ENCODE measurements at places on chromosomes 16 and 17.

DNA sequence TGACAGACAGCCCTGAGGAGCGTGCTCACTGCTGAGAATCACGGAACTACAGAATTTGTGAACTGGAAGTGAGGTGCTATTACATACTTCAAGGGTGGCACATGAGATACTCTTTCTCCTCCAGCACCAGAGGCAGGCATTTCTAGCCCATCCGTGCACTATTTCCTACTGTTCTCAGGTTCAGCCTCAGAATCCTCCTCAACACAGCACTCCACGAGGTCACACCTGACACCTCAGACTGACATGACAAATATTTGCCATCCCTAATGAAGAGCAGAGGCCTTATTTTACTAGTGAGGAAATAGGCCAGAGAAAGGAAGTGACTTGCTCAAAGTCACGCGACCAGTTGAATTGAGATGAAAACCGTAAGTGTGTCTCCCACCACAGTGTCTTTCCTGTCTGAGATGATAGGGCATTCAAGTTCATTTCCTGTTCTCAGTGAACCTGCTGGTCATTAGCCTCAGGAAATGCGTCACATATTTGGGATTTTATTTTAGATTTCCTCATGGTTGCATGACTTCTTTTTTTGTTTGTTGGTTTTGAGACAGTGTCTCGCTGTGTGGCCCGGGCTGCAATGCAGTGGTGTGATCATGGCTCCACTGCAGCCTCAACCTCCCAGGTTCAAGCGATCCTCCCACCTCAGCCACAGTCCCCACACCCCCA, 23.6 kb downstream of the SEZ6 start:
- DNase-seq = peak; percentile 78

GRCh38 chr17:66241839-66242238, 12.6 kb upstream of the APOH start:
- no peak for DNase-seq

DNA sequence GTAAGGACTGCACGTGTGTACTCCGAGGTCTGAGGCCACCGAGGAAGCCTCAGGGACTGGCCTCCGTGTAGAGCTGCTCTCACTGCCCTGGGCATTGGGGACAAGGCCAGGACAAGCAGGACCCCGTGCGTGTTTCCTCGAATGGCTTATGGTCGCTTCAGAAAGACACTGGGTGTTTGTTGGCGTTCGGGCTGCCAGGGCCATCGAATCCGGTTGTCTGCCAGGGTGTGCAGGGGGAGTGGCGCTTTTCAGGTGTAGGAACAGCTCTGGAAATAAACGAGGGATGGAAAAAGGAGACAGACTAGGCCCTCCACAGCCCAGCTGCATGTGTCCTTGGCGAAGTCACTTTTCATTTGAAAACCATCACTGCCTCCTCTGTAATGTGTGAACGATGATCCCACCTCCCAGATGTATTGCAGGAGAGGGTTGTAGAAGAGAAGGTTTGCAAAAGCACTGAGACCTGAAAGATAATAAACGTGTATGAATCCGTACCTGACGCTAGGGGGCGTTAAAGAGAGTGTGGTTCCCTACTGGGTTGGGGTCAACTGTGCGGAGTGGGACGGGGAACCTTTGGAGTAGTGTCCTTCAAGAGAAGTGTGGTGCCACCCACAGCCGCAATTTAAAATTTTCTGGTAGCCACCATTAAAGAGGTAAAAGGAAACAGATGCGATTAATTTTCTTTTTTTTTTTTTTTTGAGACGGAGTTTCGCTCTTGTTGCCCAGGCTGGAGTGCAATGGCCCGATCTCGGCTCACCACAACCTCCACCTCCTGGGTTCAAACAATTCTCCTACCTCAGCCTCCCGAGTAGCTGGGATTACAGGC, 2.1 kb upstream of the ZSCAN10 start:
- DNase-seq = no peak

DNA sequence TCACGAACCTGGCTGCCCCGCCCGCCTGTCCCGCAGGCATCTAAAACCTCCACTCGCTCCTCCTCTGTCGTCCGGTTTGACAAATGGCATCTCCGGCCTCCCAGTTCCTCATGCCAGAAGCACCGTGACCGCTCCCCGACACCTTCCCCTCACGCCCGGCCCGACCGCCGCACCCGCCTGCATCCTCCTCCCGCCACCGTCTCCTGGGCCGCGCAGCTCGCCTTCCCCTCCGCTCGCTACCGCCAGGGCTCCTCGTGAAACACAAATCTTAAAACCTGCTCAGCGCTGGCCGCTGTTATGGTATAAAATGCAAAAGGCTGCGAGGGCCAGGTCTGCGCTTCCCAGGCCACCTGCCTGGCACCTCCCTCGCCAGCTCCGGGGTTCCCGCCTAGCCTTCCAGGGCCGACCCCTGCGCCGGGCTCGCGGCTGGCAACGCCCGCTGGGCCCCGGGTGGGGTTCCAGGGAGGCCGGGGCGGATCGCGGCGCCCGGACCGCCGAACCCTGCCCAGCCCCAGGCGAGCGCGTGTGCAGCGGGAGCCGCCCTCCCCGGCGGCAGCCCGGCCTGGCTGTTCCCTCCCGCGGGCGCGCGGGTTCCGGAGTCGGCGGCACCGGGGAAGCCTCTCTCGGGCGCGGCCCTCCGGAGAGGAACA, 488 bp downstream of the SPSB3 start:
- peak; percentile 35 for DNase-seq

DNA sequence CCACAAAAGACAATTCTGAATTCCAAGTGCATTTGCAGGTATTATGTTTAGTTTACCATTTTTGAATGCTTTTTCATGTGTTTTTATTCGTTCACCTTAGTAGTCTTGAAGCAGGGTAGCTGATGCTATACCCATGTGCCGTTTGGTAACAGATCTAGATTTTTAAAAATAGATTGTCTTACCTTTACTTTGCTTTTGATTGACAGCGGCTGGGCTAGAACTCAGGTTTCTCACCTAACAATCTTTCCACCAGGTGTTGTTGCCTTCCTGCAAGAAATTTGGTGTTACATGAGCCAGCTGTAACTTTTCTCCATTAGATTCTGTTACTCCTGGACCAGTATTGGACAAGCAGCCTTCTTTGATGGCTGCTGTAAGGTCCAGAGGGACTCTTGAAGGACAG, 1.5 kb upstream of the FTSJ3 start:
- DNase-seq = no peak

- no peak for DNase-seq
Measured at GRCh38 chr16:52552643-52553042, 5.7 kb upstream of the TOX3 start.

- DNase-seq = no peak
Measured at GRCh38 chr17:78759969-78760352, 22.1 kb downstream of the CYTH1 start.

- no peak for DNase-seq
Measured at GRCh38 chr17:34201225-34201624, 53.9 kb upstream of the CCL2 start.

DNA sequence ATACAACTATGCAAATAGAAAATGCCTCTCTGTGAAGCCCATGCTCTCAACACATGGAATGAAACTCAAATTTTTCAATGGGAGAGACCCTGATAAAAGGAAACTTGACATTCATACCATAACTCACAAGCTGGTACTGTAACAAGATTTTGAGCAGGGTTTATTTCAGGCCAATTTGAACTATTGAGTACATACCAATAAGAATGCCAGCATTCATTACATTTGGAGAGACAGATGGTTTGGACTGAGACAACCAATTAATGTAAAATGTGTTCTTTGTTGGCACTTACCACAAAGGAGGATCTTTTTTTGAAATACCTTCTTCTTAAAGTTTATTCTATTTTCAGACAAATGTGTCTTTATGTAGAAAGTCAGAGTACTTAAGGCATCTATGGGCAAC, 1357.0 kb upstream of the GOT2 start:
- DNase-seq = no peak

DNA sequence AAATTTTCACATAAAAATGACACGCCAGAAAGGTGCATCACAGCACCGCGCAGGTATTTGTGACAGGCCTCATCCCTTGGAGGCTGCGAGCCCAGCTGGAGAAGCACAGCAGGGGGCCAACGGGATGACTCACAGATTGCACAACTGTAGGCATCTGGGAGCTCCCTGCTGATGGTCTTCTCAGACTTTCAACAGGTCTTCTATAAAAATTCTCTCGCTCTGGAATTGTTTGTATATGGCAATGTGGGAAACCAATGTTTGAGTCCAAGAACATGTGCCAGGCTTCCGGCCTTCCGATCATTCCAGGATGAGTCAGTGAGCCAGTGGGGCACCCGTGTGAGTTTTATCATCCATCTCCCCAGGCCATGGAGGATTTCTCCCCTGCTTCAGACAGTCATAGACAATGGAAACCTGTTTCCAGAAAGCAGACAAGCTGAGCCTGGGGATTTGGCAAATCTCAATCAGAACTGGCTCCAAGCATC, 24.1 kb upstream of the ADORA2B start:
- no peak for DNase-seq

GRCh38 chr17:9094193-9094592, 72.9 kb downstream of the NTN1 start:
- DNase-seq = no peak

GRCh38 chr17:58760248-58760647, 4.6 kb downstream of the PPM1E start:
- DNase-seq = no peak

GRCh38 chr17:21017861-21018260, 24.9 kb downstream of the USP22 start:
- DNase-seq = no peak

DNA sequence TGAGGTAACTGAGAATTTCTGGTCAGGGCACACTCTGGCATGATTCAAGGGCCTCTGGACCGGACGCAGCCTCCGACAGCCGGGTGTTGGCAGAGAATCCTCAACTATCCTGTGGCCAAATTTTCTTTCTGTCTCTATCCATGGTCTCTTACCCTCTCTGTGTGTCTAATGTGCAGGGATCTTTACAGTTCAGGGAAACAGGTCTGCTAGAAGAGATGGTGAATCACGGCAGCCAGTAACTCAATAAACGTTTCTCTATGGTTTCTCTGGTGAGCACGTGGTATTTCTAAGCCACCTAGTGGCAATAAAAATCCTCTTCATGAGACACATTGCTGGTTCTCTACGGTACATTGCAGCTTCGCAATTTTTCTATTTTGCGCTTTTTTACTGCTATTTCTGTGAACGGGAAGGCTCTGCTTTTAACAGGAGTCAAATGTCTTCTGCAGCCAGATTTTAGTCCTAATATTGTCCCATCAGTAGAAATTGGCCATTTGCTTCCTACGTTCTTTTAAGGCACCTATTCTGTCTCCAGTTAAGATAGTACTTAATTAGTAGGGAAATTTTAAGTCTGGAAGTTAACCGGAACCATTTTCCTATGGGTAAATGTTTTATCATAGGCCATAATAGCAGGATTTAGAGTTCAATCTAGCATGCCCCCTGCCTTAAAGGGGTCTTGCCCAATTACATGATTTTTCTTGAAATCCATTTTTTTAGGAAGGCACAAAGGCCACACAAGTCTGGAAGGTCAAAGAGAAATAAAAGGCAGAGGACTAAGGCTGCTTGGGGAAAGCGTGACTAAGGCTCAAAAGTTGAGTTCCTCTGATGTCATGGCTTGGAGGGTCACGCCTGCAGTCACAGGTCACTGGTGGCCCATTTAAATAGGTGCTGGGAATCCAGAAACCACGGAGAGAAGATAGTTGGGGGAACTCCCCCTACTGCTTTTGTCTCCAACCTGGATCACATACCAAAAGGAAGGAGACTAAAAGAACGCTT, 31.5 kb downstream of the QPRT start:
- no peak for DNase-seq

DNA sequence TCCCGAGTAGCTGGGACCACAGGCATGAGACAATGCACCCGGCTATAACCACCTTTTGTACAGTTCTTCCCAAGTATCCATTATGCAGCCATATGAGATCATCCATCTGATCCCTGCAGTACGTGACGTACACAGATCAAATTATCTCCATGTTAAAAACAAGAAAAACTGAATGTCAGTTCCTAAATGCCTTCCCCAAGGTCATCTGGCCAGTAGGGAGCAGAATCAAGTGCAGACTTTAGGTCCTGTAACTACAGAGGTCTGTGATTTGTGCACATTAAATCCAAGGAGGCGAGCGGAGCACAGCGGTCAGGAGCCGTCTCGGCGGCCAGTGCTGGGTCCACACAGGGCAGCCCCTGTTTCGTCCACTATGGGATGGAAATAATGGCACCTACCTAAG, 23.7 kb downstream of the ZCCHC14 start:
- DNase-seq = no peak

DNA sequence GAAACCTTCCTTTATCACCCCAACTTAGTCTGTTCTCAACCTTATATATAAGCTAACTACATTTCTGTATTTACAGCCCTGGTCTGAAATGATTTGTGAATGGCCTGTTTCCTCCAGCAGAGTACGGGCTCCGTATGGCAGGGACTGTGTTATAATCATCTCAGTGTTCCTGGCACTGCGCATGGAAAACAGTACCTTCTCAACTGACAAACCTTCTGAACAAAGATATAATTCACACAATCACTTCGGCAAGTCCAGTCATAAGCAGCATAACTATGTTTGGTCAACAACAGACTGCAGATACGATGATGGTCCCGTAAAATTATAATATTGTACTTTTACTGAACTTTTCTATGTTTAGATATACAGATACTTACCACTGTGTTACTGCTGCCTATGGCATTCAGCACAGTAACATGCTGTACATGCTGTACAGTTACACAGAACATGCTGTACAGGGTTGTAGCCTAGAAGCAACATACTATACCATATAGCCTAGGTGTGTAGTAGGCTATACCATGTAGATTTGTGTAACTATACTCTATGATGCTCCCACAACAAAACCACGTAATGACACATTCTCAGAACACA, 30.0 kb downstream of the ANKFY1 start:
- no peak for DNase-seq

GRCh38 chr17:29927546-29927945, 2.5 kb downstream of the SSH2 start:
- no peak for DNase-seq

GRCh38 chr16:72744076-72744793, 303.7 kb downstream of the ZFHX3 start:
- DNase-seq = no peak

Data from CD8-positive, alpha-beta memory T cell (primary cell).